Activated T-cell treated with anti-CD3 and anti-CD28 coated beads, Interleukin-2, amount 50 U/mL, for 24 hours (primary cell): ENCODE measurements at places on chromosomes 4 and X.

DNA sequence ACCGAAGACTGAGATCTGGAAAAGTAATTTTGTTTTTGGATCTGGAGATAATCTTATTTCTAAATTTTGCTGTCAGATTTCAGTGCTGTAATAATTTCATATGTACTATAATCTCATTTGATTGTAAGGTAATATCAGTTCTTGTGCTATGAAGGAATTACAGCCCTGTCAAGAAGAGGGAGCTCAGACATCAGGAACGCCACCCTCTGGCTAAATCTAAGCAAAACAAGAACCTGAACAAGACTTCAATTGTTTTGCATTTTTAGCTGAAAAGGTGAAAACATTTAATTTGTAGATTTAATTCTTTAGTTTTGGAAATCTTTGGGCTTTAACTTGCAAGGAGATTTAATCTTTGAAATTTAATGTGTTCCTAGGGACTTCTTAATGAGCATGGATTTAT is 525.4 kb upstream of the HS3ST1 start:
- no peak for DNase-seq

DNA sequence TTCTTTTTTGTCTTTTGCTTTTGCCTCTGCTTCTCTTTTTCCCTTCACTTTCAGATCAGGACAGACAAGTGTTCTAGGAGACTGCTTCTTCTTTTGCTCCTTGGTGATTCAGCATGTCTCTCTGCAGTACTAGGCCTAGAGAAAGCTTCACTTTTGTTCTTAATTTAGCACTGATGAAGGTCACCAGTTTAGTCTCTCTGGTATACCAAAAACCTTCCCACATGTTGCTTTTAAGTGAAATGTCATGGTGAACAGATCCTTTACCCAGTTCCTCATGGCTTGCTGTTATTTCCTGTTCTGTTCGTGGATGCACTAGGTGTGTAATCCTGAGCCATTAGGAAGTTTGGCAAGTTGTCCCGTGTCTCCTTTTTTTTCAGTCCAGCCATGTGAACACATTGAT is 53.3 kb downstream of the NBDY start:
- no peak for DNase-seq

DNA sequence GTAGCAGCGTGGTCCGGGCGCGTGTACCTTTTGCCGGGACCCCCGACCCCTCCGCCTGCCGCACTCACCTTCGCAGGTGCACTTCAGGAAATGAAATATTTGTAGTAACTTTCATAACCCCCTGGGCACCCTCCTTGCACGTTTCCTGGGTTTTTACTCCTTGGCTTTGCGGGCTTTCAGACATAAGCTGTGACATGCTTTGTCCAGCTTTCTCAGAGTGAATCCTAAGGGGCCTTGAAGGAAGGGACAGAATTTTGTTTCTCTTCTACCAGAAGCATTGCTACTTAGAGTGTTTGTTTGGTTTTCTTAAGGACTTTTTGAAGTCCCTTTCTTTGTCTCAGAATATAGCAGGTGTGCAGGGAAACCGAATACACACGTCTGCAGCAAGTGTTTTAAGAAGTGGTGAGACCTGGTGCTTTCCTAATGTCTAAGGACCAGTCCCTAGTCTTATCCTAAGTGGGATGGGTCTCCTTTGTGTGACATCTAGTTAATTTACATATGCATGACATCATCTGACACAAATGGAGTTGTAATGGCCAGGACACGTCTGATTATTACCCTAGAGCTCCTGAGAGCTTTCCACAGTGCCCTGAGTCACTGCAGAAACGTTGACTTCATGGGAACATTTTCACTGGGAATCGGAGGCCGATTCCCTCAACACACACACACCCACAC is 1.3 kb downstream of the FAM149A start:
- no peak for DNase-seq

DNA sequence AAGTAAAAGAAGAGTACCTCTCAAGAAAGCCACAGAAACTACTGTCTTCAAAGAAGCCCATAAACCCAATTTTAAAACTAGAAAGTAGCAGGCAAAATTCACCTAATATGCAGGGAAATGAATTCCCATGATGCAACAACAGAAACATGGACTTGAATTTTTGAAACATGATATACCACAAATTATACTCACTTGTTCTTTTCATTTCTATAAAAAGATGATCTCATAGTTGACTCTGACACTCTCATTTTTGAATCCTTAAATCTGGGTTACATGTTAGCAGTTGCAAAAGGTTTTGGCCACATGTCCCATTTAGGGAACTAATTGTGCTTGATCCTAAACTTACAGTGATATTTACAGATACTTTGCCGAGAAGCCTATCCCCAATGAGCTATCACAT is 1130.8 kb downstream of the FAT4 start:
- no peak for DNase-seq

DNA sequence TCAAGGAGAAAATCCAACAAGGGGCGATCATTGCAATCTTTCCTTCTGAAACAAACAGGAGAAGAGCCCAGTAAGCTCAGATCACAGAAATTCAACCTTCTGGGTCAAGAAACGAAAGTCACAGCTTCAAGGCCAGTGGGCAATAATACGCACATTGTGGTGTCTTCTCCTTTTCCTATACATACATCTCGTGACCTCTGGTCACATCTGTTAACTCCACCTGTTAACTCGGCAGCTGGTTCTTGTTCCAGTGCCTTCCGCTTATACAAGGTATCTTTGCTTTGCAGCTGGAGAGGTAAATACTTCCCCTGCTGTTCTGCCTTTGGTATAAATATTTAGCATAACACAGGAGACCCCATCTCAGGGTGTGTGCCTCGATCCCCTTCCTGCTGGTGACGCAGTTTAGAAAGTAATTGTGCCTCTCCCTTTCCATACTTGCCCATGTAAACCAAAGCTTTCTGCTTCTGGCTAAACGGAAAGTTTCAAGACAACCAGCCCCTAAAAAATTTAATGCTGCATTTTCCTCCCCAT is 45.0 kb downstream of the CCDC149 start:
- no peak for DNase-seq

DNA sequence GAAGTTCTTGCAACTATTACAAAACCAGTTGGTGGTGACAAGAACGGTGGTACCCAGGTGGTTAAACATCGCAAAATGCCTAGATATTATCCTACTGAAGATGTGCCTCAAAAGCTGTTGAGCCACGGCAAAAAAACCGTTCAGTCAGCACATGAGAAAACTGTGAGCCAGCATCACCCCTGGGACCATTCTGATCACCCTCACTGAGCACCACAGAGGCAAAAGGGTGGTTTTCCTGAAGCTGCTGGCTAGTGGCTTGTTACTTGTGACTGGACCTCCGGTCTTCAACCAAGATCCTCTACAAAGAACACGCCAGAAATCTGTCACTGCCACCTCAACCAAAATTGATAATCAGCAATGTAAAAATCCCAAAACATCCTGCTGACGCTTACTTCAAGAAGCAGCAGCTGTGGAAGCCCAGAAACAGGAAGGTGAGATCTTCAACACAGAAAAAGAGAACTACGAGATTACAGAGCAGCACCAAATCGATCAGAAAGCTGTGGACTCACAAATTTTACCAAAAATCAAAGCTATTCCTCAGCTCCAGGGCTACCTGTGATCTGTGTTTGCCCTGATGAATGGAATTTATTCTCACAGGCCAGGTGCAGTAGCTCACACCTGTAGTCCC is 21.4 kb upstream of the SLC10A6 start:
- no peak for DNase-seq
